Activated CD8-positive, alpha-beta memory T cell treated with anti-CD3 and anti-CD28 coated beads for 24 hours (primary cell): ENCODE measurements at places on chromosomes 6 and 20.

DNA sequence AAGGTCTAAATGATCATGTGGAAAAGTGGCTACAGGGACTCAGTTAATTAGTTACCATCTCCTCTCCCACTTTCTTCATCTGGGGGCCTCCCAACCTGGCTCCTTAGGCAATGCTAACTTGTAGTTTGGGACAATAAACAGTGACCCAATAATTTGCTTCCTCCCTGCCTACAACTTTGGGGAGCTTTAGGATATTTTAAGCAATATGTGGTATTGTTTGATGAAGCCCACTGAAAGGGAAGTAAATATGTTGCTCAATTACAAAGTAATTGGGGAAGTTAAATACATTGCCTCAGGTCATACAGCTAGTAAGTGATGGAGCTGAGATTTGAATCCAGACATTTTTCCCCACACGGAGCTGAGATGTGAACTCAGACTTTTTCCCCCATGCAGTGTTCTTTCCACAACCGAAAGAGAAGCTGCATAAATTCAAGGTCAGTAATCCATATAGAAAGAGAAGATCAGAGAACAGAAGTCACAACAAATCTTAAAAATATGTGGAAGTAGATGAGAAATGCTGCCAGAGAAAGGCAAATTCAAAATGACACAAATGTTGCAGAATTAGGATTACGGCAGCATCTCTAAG, 26.6 kb downstream of the ZHX3 start:
- DNase-seq = no peak

- DNase-seq = no peak
Measured at GRCh38 chr6:44052419-44053023, 74.7 kb downstream of the MRPL14 start.

GRCh38 chr6:111894272-111894671, 21.0 kb upstream of the FYN start:
- no peak for DNase-seq

DNA sequence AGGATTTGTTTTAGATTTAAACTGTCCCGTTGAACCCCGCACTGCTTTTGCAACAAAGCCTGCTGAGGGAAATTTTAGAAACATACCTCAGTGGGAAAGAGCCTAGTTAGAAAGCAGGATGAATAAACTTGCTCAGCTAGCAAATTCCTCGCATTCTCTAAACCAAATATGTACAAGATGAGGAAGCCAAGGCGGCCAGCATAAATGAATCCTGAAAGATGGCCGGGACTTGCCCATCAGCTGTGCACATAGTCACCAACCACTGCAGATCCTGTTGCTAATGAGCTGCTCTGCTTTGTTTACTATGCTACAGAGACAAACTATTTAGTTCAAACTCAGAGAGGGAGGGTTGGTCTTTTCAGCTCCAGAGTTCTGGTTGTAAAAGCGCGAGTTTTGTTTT, 49.0 kb downstream of the TMEM170B start:
- no peak for DNase-seq

GRCh38 chr6:52457096-52457495, 37.0 kb downstream of the EFHC1 start:
- DNase-seq = no peak

DNA sequence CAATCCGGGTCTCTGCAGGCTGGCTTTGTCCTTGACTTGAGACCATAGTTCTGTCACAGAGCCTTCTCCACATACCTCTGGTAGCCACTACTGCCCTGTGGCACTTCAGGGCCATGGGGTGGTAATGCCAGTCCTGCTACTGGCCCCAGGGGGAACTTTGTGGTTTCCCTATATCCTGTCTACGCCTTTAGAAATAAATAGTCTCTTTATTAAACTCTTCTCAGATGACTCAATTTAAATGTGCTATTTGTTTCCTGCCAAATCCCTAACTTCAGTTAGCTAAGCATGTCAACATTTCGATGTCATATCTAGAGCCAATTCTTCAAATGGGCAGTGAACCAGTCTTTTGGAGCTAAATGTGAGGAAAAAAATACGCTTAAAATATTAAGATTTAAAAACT, 60.1 kb downstream of the SEL1L2 start:
- no peak for DNase-seq

GRCh38 chr6:8282380-8282779, 153.0 kb downstream of the SLC35B3 start:
- DNase-seq = no peak

- peak; percentile 90 for DNase-seq
Measured at GRCh38 chr20:62616728-62617621, 25.3 kb upstream of the SLCO4A1 start.

GRCh38 chr6:152571089-152571488, 66.1 kb downstream of the SYNE1 start:
- no peak for DNase-seq

- DNase-seq = no peak
Measured at GRCh38 chr6:4892785-4893485, 110.9 kb downstream of the RPP40 start.

GRCh38 chr20:63100926-63101699, 94.3 kb upstream of the BHLHE23 start:
- DNase-seq = no peak

DNA sequence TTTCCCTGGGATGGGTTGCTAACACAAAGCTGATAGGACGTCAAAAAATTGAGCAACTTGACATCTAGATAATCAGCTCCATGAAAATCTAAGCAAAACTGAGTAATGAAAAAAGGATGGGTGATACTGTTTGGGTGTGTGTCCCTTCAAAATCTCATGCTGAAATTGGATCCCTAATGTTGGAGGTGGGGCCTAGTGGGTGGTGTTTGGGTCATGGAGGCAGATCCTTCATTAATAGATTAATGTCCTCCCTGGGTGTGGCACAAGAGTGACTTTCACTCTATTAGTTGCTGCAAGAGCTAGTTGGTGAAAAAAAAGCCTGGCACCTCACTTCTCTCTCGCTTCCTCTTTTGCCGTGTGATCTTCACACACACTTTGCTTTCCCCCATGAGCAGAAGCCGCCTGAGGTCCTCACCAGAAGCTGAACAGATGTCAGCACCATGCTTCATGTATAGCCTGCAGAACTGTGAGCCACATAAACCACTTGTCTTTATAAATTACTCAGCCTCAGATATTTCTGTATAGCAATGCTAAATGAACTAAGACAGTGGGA, 160.9 kb downstream of the FRK start:
- no peak for DNase-seq

DNA sequence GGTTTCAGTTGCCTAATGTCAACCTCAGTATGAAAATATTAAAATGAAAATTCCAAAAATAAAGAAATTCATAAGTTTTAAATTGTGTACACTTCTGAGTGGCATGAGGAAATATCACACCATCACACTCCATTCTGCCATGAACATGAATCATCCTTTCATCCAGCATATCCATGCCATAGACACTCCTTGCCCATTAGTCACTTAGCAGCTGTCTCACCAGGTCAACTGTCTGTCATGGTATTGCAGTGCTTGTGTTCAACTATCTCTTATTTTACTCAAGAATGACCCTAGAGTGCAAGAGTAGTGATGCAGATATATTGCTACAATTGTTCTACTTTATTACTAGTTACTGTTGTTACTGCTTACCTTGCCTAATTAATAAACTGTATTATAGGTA, 712.4 kb downstream of the EPHA7 start:
- no peak for DNase-seq

GRCh38 chr6:88548891-88549505, 382.9 kb upstream of the CNR1 start:
- DNase-seq = no peak

DNA sequence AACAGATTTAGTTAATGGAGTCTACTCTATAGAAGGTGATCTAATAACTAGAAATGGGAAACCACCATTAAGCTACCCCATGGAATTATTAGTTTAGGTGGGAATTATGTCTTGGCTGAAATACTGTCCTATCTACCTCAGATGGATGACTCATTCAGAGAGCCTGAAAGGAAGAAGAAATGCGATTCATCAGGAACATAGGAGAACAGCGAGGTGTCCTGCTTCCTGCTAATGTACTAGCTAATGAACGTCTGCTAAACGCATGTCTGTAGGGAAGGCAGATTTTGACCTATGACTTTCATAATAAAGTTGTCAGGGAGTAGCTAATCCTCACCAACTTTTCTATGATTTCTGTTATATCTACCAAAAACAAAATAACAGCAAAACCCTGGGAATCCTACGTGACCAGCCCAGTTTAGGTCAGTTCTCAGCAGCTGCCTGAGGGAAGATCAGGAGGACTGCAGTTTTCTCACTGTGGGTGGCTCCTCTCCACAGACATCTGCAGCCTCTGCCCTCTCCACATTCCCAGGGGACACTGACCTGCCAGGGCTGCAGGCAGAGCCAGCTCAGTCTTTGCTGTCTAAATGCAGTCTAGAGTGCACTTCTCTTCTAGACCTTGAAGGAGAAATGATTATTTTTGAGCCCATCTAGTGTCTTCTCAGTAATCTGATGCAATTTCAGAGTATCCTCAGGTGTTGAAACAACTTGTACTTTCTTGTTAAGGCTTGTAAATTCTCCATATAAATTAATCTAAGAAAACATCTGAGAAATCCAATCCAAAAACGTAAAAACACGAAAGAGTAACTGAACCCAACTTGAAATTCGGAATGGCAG, 18.1 kb upstream of the SFT2D1 start:
- DNase-seq = no peak

DNA sequence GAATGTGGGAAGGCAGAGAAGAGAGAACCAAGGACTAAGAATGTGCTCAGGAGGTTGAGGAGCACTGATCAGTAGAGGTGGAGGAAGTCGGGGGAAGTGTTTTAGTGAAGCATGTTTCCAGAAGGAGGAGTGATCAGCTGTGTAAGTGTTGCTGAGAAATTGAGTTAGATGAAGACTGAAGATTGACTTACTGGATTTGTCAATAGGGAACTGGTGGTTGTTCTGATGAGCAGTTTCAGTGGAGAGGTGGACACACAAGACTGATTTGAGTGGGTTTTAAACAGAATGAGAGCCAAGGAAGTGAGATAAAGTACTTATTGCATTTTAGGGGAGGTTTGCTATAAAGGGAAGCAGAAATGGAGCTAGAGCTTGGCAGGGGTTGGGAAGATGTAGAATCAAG, 182.6 kb downstream of the CDKAL1 start:
- DNase-seq = no peak

GRCh38 chr6:135814043-135814442, 37.5 kb upstream of the PDE7B start:
- no peak for DNase-seq

GRCh38 chr20:49479785-49480184, 2.7 kb downstream of the KCNB1 start:
- DNase-seq = no peak
